B cell (primary cell): ENCODE measurements at places on chromosomes 1 and 21. TPM values are rescaled to one million over a fixed set of nuclear protein-coding genes. Genes with fewer than 3 reads are reported as not detected.

The SLC9C2 gene
- total RNA-seq, result not detected in 2 replicates

DNA sequence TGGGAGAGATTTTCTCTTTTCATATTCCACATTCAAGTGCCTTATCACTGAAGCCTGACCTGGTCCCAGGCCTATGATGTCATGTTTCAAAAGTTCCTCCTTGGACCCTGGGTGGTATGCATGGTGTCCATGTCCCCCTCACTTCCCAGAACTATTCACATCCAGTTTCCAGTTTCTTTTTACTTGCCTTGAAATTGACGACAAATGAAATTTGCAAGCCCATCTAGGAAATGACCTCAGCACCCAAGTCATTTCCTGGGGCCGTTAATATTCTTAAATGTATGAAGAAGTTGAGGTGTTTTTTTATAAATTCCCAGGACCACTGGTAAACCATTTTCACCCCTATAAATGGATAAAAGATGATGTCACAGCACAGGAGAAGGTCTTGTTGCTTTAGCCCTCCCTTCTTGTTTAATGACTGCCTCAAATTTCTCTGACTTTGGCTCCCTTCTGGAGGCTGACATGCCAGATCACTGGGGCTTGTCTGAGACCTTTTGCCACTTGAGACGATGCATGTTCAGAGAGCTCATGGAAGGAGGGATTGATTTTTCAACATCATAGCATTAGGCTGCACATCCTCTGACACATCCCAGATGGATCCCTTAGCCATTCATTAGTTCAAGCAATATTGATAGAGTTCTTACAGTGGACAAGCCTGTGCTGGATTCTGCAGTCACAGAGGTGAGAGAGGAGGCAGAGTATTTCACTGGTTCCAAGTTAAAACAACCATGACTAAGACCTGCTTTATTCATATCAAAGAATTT is 221.3 kb downstream of the PLPP3 start:
- DNase-seq, result no peak

GRCh38 chr21:26331205-26331980 is 160.8 kb upstream of the APP start:
- DNase-seq, result no peak

DNA sequence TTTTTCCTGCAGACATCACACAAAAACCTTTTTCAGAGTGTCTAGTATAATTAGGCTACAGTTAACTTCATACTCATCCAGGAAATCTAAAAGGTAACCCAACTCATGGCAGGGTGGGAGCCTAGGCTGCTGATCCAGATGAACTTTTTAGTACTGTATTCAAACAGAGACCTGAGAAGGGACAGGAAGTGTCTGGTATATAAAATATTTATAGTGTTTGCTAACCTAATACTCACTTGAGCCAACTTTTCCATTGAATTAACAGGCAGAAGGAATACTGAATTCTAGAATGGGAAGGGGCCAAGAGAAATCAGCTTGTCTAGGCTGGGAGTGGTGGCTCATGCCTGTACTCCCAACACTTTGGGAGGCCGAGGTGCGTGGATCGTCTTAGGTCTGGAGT is 22.2 kb upstream of the NKAIN1 start:
- no peak for DNase-seq

- DNase-seq, result no peak
These were observed 62.3 kb downstream of the ARHGEF10L start for GRCh38 chr1:17601643-17602382.
